ENCODE measurements at places on chromosomes 1 and 21. TPM values are rescaled to one million over a fixed set of nuclear protein-coding genes. Genes with fewer than 3 reads are reported as not detected.

The FBLIM1 gene
- polyA plus RNA-seq: 89.8 TPM

The FALEC gene
- polyA plus RNA-seq: 0.72 TPM

The DDAH1 gene
- 80.2 TPM for polyA plus RNA-seq

The PAX7 gene
- not detected for polyA plus RNA-seq

The DISC1 gene
- polyA plus RNA-seq: 1.7 TPM

The KRTAP13-1 gene
- polyA plus RNA-seq: not detected

The PADI6 gene
- not detected for polyA plus RNA-seq

The TFF2 gene
- not detected for polyA plus RNA-seq

The IVL gene
- 0.86 TPM for polyA plus RNA-seq

DNA sequence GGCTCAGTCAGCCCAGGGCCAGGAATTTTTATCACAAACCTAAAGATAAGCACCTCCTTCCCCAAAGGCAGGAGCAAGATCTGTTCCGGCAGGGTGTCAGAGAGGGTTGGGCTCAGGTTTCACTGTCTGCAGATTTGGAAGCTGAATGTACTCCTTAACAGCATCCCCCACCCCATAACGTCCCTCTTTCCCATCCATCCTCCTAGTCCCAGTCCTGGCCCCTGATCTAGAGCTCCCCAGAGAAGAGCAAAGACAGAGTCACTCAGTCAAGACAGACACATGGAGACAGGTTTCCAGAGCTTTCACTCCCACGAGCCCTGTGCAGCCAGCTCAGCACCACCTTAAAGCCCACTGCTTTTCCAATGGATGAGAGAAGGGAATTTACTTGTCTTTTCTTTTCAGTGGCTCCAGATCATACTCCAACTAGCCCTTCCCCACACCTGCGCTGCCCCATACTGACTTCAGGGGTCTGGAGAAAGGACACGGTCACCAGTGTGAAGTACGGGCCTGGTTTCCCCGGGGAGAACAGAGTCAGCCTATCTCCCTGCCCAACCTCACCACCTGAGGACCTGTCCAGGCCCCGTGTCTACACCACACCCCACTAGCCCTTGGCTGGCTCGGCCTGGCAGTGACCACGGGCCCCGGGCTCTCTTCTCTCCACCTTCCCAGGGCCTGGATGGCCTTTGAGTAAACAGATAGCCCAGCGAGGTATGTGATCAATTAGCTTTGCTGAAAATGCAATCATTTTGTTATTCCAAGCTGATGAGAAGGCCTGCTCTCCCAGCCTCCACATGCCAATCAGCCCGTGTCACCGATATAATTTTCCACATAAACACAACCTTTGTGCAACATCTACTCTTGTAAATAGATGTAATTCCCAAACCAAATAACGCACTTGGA is 249.1 kb downstream of the FOXD2 start:
- no peak overlapping the region for H3K27ac ChIP-seq
- no peak overlapping the region for H3K4me3 ChIP-seq
- DNase-seq: no peak

- no peak overlapping the region for H3K27ac ChIP-seq
- DNase-seq: no peak
- H3K4me3 ChIP-seq: no peak overlapping the region
- H3K4me1 ChIP-seq: peaks cover 24% of the 10 kb centered on the region
Measured at GRCh38 chr1:67679691-67680090, 5.3 kb upstream of the GADD45A start.

DNA sequence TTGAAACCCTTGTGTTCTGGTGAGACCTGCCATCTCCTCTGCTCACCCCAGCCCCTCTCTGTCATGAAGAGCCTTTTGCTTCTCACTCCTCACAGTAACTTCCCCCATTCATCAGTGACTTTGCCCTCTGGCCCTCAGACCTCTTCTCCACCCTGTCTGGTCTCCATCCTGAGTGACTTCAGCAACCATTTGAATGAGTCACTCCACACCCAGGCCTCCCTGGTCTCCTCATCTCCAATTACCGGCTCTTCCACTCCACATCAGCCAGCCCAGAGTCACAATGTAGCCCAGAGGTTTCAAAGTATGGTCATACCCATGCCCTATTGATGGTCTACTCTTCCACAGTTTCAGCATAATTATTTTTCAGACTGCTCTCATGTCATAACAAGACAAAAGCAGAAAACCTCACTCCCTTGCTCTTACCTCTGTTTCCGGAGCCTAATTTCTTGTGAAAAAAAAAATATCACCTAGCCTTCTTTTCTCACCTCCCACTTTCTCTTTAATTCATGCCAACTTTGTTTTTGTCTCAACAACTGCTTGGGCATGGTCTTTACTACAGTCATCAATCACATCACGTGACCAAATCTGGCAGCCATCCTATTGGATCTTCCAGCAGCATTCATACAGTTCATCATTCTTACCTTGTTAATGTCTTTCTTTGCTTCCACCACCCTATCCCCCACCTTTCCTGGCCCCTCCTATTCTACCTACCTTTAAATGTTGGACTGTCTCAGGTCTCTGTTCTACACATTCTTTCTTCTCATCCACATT is 35.6 kb upstream of the NEK7 start:
- H3K4me3 ChIP-seq: no peak overlapping the region
- peaks cover 31% of the 10 kb centered on the region for H3K4me1 ChIP-seq
- no peak for DNase-seq
- peak overlapping the region; percentile 92 for H3K27ac ChIP-seq

GRCh38 chr1:211543025-211543424 is 35.9 kb downstream of the SLC30A1 start:
- H3K27ac ChIP-seq: no peak overlapping the region
- no peak for DNase-seq
- no peaks in the 10 kb centered on the region for H3K36me3 ChIP-seq
- H3K4me3 ChIP-seq: no peak overlapping the region

DNA sequence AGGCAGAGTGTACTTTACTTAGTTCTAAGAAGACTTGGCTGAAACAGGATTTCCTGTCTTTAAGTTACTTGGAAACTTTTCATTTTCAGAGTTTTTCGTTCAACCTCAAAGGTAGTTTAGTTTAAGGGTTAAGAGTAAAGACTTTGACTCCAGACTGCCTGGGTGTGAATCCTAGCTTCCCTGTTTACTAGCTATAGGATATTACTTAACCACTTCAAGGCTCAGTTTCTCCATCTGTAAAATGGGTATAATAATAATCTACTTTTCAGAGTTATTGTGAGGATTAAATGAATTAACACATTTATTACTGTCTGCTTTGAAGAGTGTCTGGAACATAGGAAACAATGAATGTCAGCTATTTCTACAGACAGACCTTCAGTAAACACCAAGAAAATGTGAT is 30.0 kb downstream of the ZNHIT6 start:
- no peaks in the 10 kb centered on the region for H3K4me1 ChIP-seq
- no peak overlapping the region for H3K4me3 ChIP-seq
- DNase-seq: no peak
- no peaks in the 10 kb centered on the region for H3K27me3 ChIP-seq
- H3K36me3 ChIP-seq: peaks cover 53% of the 10 kb centered on the region
- H3K27ac ChIP-seq: no peak overlapping the region

GRCh38 chr21:36547464-36547863 is 67.5 kb upstream of the CLDN14 start:
- H3K4me3 ChIP-seq: no peak overlapping the region
- H3K4me1 ChIP-seq: no peaks in the 10 kb centered on the region
- H3K27ac ChIP-seq: no peak overlapping the region
- H3K27me3 ChIP-seq: peaks cover 51% of the 10 kb centered on the region
- DNase-seq: no peak

GRCh38 chr1:214124915-214125314 is 137.1 kb downstream of the PROX1 start:
- peak overlapping the region; percentile 47 for H3K27ac ChIP-seq
- H3K27me3 ChIP-seq: no peaks in the 10 kb centered on the region

GRCh38 chr21:36858320-36858957 is 108.0 kb downstream of the HLCS start:
- H3K36me3 ChIP-seq: no peaks in the 10 kb centered on the region
- no peak overlapping the region for H3K27ac ChIP-seq
- H3K4me1 ChIP-seq: no peaks in the 10 kb centered on the region
- DNase-seq: no peak
- H3K4me3 ChIP-seq: no peak overlapping the region
- H3K27me3 ChIP-seq: no peaks in the 10 kb centered on the region

DNA sequence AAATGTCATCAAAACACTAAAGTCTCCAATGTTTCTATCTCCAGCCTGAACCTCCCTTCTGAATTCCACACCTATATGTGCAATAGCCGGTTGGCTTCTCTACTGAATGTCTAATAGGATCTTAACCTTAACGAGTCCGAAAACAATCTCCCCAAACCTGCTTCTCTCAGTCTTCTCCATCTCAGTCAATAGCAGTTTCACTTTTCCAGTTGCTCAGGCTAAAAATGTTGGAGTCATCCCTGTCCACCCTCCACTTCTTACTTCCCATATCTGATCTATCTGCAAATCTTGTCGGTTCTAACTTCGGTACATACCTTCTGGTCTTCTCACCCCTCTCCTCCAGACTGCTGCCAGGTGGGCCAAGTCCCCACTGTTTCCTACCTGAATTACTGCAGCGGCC is 25.5 kb upstream of the CITED4 start:
- no peak overlapping the region for H3K27ac ChIP-seq
- no peak overlapping the region for H3K4me3 ChIP-seq
- H3K36me3 ChIP-seq: no peaks in the 10 kb centered on the region
- H3K27me3 ChIP-seq: no peaks in the 10 kb centered on the region
- no peaks in the 10 kb centered on the region for H3K4me1 ChIP-seq

GRCh38 chr1:112862753-112863426 is 93.1 kb downstream of the SLC16A1 start:
- H3K27me3 ChIP-seq: no peaks in the 10 kb centered on the region
- H3K27ac ChIP-seq: no peak overlapping the region
- H3K4me3 ChIP-seq: no peak overlapping the region
- no peaks in the 10 kb centered on the region for H3K4me1 ChIP-seq
- H3K36me3 ChIP-seq: no peaks in the 10 kb centered on the region

GRCh38 chr1:59214248-59215208 is 82.4 kb upstream of the FGGY start:
- no peak for DNase-seq
- no peaks in the 10 kb centered on the region for H3K27me3 ChIP-seq
- H3K36me3 ChIP-seq: no peaks in the 10 kb centered on the region
- H3K27ac ChIP-seq: no peak overlapping the region
- no peaks in the 10 kb centered on the region for H3K4me1 ChIP-seq

DNA sequence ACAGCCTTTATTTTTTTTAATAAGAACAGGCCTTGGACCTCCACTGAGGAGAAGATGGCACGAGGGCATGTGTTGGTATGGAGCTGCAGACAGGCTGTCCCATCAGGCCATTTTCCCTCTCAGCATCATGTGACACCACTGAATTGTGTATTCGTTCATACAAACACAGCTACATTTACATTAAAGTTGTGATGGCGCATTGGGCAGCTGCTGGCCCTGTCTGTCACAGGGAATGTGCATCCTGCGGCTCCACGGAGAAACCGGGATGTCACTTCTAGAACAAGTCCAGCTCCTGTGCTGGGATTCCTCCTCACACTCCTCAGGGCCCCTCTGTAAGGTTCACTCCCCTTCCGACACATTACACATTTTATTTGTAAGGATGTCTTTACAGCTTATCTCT is 147.6 kb upstream of the TNR start:
- no peak overlapping the region for H3K4me3 ChIP-seq
- DNase-seq: no peak
- no peaks in the 10 kb centered on the region for H3K27me3 ChIP-seq
- no peak overlapping the region for H3K27ac ChIP-seq
- H3K36me3 ChIP-seq: no peaks in the 10 kb centered on the region

DNA sequence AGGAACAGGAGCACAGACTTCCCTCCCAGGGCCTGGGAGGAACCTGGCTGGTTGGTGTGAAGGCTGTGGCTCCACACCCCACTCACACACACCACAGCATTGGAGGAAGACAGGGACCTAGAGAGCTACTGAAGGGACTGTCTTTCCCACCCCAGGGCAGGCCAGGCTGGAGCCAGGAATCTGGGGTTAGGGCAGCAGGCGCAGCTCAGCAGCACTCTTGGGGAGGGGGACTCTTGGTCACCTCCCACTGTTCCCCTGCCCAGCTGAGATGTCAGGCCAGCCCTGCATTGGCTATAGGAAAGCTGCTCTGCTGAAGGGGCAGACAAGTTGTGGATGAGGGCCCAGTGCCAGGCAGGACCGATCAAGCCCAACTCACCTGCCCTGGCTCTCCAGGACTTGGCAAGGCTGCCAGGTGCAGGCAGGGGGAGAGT is 1.6 kb upstream of the PLEKHA6 start:
- H3K27ac ChIP-seq: no peak overlapping the region
- DNase-seq: no peak
- no peak overlapping the region for H3K4me3 ChIP-seq

DNA sequence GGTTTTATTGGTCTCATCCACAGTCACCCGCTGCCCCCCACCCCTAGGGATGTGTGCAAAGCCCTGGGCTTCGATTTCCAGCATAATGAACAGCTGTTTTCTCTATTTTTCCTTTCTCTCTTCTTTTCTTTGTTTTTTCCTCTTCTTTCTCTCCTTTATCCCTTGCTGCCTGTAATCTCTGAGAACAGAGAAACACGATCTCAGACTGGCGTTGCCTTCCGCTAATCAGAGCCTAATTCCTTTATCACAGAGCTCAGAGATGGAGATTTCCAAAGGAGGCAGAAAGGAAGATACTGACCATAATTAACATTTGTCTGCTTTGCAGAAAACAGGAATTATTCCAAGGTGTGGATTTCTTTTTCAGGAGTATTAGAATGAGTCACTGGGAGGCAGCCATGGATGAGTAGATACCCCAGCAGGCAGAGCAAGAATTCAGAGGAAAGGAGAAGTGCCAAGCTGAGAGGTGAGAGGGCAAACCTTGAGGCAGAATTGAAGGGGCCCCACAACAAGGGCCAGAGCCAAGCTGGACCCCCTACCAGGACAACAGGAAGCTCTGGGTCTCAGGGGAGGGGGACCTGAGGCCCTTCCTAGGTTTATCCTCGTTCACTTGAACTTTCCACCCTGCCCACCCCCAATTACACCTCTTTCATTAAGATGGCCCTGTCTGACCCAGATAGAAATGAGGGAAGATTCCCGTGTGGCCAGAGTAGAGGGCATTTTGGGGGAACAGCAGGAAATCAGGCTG is 33.3 kb downstream of the MATN1 start:
- H3K36me3 ChIP-seq: no peaks in the 10 kb centered on the region
- no peaks in the 10 kb centered on the region for H3K27me3 ChIP-seq
- DNase-seq: no peak
- peaks cover 37% of the 10 kb centered on the region for H3K4me1 ChIP-seq

GRCh38 chr21:43372663-43373361 is 54.1 kb downstream of the SIK1 start:
- H3K27ac ChIP-seq: no peak overlapping the region
- H3K4me3 ChIP-seq: no peak overlapping the region
- no peaks in the 10 kb centered on the region for H3K27me3 ChIP-seq

GRCh38 chr1:42158189-42158588 is 5.0 kb downstream of the GUCA2B start:
- H3K27ac ChIP-seq: no peak overlapping the region
- H3K4me3 ChIP-seq: no peak overlapping the region
- no peak for DNase-seq
- H3K36me3 ChIP-seq: no peaks in the 10 kb centered on the region
- H3K27me3 ChIP-seq: no peaks in the 10 kb centered on the region

DNA sequence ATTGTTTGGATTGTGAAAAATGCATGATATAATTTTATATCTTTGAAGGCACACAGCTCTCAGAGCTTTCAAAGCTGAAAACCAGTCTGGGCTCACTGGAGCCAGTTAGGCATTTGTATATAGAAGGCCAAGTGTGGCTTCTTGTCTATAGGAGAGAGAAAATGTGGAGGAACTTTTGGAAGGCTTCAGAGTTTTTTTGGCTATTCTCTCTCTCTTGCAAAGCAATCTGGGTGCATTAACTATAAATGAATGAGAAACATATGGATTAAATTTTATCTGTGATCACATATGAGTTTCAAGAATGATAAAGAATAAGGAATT is 216.7 kb upstream of the HOOK1 start:
- peaks cover 3% of the 10 kb centered on the region for H3K4me1 ChIP-seq
- no peak overlapping the region for H3K4me3 ChIP-seq
- no peak for DNase-seq

GRCh38 chr21:37199057-37199924 is 67.8 kb downstream of the VPS26C start:
- no peaks in the 10 kb centered on the region for H3K4me1 ChIP-seq
- no peaks in the 10 kb centered on the region for H3K27me3 ChIP-seq
- peaks cover 80% of the 10 kb centered on the region for H3K36me3 ChIP-seq

Measured in SK-N-SH (cell line).